ENCODE measurements at places on chromosomes 5 and 9.

- DNase-seq: peak; percentile 23
These were observed 27.6 kb downstream of the SEMA4D start for GRCh38 chr9:89470224-89470839.

DNA sequence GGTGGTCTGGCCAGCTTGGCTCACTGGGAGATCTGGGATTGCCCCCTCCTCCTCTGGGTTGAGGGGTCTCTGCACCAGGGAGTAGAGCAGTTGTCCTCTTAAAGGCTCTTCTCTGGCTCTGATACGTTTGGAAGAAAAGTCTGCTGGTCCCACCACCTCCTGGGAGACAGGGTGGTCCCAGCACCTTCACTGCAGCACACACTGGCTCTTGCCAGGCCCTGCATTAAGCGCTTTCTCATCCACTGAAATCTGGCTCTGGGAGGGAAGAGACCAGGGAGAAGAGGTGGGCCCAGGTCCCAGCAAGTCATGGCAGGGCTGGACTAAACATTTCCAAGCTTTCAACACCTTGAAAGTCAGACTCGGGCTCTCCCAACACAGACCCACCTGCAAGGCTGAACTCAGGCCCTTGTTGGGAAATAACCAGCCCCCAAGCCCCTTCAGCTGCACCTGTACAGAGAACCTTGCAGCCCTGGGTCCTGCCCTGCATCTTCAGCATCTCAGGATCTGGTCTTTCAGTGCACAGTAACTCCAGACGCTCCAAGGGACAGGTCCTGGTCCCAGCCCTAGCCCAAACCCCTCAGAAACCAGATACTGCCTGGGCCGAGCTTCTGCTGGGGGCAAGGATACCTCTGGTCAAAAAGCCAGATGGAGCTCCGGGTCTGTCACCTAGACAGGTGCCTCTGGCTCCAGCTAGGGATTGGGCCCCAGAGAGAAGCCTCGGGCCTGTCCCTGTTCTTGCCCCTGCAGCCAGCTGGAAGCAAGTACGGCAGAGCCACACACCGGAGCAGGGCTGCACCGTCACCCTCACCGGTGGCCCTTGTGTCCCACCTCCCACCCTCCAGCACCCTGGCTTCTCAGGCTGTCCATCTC lies 134.5 kb downstream of the DAB2IP start:
- no peak for DNase-seq

DNA sequence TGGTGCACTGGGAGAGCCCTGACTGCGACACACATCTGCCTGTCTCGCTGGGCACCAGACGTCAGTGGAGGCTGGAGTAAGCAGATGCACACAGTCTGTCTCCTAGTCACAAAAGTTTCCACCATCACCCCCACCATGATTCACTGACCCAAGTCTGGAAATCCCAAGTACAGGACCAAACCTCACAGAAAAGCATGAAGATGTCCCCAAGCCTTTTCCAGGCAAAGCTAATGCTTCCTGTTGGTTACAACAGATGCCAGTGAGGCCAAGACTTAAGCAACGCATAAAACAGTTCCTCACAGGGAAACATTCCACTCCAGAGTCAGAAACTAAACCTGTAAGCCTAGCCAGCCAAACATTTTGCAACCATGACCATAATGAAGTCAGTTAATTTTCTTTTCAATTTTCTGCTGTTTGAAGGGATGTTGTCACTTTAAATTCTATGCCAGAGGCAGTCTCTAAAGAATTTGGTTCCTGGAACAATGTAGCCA lies 259.3 kb upstream of the SLC30A5 start:
- no peak for DNase-seq

- DNase-seq: no peak
These were observed 52.6 kb downstream of the RAI14 start for GRCh38 chr5:34708777-34709176.

DNA sequence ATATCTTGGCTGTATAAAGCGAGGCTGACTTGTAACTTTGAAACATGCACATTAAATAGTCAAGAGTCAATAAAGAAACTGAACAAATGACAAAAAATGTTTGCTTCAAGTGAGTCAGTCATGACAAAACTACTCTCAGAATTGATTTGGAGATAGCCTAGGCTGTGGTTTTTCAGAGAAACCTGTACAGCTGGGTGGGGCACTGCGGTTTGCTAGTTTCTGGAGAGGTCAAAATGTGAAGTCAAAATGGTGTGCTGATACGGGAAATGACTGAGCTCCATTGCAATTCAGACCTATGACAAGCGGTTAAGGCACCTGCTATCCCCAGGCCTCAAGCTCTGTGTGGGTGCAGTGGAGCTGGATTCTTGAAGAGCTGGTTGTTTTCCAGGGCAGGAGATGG lies 10.3 kb upstream of the CD180 start:
- peak; percentile 84 for DNase-seq

DNA sequence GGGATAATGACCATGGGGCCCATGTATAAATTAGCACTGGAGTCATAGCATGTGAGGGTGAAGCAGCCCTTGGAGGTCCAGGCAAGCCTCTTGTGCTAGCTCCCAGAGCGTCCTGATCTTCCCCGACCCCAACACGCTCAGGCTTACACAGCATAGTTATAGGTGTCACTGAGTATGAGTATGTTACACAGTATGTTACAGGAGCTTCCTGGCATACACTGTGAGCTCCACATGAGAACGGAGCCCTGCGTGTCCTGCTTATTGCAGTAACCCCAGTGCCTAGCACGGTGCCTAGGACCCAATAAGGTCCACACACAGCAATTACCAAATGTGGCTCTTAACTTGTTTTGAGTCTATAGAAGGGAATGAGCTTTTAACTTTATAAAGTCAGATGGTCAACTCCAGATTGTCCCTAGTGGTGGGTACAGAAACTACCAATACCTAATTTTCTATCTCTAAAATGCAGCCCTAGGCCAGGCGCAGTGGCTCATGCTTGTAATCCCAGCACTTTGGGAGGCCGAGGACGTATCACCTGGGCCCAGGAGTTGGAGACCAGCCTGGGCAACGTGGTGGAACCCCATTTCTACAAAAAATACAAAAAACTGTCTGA lies 64.1 kb downstream of the PLAC8L1 start:
- DNase-seq: peak; percentile 46

DNA sequence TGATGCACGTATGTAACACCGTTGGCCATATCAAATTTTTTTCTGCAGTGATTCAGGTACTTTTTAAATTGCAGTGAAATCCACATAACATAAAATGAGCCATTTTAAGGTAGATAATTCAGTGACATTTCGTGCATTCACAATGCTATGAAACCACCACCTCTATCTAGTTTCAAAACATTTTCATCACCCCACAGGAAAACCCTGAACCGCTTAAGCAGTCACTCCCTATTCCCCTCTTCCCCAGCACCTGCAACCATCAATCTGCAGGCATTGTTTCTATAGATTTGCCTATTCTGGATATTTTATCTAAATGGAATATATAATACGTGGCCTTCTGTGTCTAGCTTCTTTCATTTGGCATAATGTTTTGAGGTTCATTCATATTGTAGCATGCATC lies 79.2 kb downstream of the BOD1 start:
- no peak for DNase-seq

DNA sequence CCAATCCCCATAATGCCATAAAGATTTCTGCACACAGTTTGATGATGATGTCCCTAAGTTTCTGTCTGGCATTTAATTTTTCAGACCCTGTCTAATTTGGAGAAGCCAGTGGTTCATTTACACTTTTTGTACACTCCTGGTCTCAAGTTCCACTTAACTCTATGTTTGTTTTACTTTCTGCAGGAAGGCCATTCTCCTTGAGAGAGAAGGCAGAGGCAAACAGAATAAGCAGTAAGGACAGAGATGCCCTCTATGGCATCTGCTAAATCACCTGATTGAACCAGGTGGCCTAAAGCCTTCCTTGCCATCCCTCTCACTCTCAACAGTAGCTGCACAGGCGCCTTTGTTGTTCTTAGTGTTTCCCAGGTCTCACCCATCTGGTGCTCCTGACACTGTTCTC lies 86.1 kb upstream of the LRRTM2 start:
- DNase-seq: no peak

GRCh38 chr9:10571699-10572098 lies 41.1 kb downstream of the PTPRD start:
- no peak for DNase-seq

DNA sequence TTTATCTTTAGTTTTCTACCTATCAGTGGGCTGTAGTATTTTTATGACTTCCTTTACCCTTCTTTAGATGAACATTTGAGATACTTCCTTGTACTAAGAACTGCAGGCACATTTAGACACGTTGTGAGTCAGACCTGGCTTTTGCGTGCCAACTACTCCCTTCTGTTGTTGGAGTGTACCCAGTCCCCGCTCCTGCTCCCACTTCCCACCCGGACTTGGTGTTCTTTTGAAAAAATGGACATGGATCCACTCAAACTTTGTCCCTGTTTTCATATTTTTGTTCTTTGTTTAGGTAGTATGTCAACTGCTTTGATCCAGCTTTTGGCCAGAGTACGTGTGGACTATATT lies 60.7 kb downstream of the PARP8 start:
- no peak for DNase-seq

GRCh38 chr9:70013598-70014196 lies 30.0 kb upstream of the MAMDC2 start:
- DNase-seq: peak; percentile 5

DNA sequence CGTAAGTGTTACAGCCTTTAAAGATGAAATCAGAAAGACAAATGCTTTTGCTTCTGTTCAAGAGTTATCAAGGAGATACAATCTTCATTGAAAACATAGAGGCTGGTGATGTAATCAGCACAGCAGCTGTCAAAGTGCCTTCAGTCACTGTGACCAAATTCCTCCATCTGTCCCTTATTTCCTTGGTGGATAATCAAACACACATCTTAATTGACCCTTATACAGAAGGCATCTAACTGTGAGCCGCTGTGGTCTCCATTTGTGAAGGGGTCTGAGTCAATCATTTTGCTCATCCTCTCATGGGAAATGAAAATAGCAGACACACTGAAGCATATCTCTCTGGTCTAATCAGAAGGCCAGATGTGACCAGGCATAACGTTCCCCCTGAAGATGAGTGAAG lies 130.1 kb upstream of the TLR4 start:
- no peak for DNase-seq

DNA sequence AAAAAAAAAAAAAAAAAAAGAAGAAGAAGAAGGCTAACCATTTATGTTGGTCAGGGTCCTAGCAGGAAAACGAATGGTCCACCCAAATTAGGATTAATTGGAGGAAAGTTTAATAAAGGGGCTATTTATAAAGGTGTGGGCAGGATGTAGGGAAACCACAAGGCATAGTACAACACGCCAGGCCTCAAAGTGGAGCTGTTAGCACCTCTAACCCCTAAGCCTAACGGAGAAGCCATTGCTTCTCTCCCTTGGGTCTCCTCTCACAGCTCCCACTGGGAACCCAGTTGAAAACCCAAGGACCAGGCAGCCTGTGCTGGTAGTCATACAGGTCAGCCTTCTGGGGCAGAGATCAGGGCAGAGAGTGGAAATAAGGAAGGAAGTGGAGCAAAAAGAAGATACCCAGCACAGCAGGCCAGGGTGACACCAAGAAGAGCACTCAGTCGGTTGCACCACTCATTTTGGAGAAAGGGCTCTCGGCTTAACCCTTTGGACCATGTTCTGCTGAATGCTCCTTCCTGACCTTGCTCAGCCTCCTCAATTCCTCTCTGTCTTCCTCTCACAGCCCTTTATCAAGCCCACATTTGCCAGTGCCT lies 8.8 kb upstream of the GLIPR2 start:
- no peak for DNase-seq

DNA sequence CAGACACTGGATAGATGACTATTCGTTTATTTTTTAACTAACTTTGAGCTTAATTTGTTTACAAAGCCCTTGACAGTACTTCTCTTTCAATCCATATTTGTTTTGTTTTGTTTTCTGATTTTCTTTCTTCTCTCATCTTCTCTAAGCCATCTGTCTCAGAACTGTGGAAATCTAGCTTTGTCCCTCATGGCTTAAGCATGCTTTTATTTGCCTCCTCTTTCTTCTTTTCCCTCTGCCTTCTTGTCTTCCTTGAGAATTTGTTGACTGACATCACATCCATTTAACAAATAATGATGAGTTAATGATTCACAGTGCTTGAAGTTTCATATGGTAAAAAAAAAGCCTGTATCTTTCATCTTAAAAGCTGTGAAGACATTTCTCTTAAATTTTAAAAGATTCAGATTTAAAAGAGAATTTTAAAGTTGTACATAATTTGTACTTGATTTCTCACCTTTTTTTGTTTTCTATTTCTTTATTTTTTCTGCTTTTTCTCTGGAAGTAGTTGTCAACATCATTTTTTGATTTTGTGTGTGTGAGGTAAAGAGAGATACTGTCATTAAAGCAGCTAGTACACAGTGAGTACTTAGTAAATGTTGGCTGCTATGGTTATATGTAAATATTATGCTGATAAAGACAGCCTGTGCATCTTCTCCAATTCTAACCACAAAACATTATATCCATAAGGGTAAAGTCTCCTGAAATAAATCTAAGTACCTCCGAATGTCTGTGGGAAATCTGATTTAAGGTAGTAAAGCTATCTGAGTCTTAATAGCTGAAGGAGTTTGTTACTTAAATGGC lies 13.9 kb upstream of the SGCD start:
- DNase-seq: no peak

DNA sequence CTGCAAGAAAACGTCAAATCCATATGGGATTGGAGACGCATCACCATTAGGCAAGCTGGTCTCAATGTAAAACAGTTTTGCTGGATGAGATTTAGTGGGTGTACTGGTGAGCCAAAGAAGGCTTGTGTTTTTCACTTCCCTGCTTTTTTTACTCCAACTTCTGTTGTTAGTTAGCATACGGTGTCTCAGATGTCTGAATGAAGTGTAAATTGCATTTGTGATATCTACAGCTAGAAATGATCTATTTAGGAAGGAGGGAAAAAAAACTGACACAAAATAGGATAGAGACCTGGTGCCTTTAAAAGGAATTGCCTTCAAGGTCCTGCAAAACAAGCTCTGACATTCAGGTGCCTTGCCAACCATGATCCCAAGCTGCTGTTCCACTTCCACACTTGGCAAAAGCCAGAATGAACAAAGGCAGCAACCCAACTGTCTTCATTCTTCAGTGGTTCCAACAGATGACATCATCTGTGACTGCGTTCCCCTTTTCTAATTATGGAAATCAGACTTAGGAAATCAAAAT lies 104.2 kb upstream of the RAI14 start:
- no peak for DNase-seq

GRCh38 chr5:88695232-88695631 lies 187.8 kb downstream of the MEF2C start:
- no peak for DNase-seq

DNA sequence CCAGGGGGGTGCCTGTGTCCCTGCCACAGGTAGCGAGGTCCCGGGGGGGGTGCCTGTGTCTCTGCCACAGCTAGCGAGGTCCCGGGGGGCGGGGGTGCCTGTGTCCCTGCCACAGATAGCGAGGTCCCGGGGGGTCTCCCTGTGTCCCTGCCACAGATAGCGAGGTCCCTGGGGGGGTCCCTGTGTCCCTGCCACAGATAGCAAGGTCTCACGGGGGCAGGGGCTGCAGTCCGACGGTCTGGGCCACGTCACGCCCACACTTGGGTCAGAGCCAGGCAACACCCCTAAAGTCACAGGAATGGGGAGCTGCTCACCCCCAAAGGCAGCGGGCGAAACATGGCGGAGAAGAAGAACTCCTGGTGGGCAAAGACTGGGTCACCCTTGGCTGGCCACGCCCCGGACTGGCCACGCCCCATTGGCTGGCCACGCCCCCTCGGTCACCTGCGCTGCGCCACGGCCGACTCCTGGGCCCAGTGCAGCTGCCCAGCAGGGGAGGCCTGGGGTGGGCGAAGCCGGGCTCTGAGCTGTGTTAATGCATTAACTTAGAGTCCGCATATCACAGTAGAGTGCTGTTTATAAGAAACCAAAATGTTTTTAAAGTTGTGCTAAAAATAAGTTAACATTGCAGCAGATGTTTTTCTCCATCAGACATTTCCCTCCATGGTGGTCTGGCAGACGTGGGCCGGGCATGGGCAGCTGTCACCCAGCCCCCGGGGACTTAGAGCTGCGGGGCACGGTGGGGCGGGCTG lies 7.0 kb downstream of the NOXA1 start:
- DNase-seq: peak; percentile 77

Measured in NAMALWA (cell line).